Placental pericyte (primary cell): ENCODE measurements at places on chromosomes 7 and 10. TPM values are rescaled to one million over a fixed set of nuclear protein-coding genes. Genes with fewer than 3 reads are reported as not detected.

The PLEKHS1 gene
- total RNA-seq = under 0.01 TPM in 1 of 2 replicates, not detected in the other

The RAB19 gene
- total RNA-seq = not detected in 2 replicates

The CLDN3 gene
- total RNA-seq = not detected in 2 replicates

The HGF gene
- 282 and 285 TPM in 2 replicates for total RNA-seq

The GPR85 gene
- 0.44 and 1.0 TPM in 2 replicates for total RNA-seq

The ZNF394 gene
- 28.2 and 31.9 TPM in 2 replicates for total RNA-seq

The SPDYE11 gene
- not detected in 2 replicates for total RNA-seq

The ANKRD30A gene
- total RNA-seq = under 0.01 TPM in 1 of 2 replicates, not detected in the other

The FAM3C gene
- 37.2 and 41.1 TPM in 2 replicates for total RNA-seq

The PON3 gene
- total RNA-seq = not detected in 2 replicates
